Stimulated activated CD8-positive, alpha-beta memory T cell treated with anti-CD3 and anti-CD28 coated beads, Interleukin-15, amount 100 ng/mL, for 48 hours (primary cell): ENCODE measurements at places on chromosomes 1 and 21.

GRCh38 chr1:69836971-69837636 is 269.4 kb downstream of the LRRC7 start:
- no peak for DNase-seq

DNA sequence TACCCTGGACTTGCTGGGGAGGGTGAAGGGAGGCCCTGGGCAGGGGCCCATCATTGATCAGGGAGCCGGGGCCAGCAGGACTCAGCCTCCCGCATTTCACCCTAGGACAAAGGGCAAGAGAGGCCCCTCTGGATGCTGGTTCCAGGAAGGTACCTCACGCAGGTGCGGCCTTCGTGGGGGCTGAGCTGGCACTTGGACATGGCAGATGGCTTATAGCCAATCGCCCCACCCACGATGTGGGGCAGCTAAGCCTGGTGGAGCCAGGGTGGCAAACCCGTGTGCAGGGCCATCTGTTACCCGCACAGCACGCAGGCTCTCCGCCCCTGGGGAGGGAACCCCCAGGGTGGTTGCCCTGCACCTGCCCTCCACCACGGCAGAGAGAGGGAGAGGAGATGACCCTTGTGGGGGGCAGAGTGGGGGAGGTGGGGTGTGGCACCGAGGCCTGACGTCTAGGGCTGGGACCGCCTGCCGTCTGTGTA is 2.5 kb downstream of the TFF3 start:
- no peak for DNase-seq

GRCh38 chr1:22971161-22971560 is 1.5 kb downstream of the LACTBL1 start:
- no peak for DNase-seq

DNA sequence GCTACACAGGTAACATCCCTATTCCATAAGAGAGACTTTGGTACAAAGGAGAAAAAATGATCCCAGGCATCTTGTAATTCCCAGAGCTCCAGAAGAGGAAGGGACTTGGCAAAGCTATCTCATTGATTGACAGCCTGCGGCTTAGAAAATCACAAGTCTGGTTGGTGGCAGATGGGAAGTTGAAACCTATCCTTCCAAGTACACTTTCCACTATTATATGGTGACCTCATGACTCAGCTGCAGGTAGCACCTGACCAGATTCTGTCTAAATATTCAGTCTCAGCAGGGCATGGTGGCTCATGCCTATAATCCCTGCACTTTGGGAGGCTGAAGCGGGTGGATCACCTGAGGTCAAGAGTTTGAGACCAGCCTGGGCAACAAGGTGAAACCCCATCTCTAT is 89.9 kb downstream of the TIAM1 start:
- no peak for DNase-seq

DNA sequence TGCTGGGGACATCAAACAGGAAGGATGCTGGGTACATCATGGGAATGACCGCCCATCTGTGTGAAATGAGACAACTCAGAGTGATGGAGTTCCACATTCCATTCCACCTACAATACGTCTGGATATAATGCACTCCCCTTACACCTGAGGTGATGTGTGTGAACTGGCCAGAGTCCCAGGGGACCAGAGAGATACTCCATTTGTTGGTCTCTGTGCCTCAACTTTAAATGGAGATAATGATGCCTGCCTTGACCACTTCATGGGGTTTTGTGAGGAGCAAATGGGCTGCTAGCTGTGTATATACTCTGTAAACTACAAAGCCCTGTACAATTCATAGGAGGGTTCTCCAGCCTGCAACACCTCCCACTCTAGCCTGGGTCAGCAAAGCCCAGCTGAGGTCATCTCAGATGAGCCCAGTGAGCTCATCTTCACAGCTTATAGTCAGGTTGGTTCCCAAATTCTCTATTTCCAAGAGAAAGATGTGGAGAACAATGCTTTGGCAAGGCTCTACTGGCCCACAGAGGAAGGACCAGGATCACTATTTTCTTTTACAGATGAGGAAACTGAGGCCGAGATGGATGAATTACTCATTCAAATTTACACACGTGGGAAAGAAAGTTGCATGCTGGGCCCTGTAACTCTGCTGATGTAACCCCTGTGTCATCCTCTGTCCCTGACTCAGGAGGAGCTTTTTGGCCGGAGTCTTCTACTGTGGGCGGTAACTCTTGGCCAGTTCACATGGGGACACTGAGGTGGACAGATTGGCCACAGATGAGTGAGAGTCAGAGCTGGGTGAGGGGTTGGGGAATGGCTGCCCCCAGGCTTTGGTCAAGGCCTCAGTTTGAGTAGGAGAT is 105.6 kb upstream of the GCLM start:
- DNase-seq, result no peak

- no peak for DNase-seq
Observed at GRCh38 chr1:113565621-113566020, 175.3 kb downstream of the MAGI3 start.

DNA sequence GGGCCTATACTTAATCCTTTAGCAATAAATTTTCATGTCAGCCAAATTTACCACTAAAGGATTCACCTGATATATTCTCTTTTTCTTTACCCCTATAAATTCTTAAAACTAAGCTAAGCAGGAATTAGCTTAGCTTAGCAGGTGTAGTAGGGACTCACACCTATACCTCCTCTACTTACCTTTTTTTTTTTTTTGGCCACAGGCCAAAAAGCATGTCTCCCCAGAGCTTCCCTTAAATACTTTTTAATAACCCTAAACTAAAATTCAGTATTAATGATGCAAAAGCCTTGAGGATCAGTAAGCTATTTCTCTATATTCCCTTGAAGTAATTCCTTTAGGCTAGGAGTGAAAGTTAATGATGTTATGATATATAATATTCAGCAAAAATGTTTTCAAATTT is 23.2 kb downstream of the PEA15 start:
- no peak for DNase-seq

DNA sequence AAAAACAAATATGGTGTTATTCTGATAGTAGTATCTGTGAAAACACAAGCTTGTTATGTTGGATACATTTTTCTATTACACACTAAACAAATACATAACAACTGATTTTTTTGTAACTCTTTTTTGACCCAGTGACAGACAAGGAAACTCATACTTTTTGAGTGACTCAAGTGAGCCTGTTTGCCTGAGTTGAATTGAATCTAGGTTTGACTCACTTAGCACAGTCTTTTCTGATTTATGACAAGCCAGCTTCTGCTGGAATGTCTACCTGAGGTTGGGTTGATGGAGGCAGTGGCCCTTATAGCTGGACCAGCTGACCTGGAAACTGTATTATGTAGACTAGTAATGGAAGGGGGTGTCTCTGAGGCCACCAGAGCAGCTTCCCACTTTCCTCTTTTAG is 4.2 kb upstream of the CLCA4 start:
- no peak for DNase-seq

- DNase-seq, result no peak
Observed at GRCh38 chr1:87174724-87175245, 153.9 kb upstream of the LMO4 start.

- DNase-seq, result no peak
Observed at GRCh38 chr1:235642943-235643371, 6.6 kb downstream of the GNG4 start.

DNA sequence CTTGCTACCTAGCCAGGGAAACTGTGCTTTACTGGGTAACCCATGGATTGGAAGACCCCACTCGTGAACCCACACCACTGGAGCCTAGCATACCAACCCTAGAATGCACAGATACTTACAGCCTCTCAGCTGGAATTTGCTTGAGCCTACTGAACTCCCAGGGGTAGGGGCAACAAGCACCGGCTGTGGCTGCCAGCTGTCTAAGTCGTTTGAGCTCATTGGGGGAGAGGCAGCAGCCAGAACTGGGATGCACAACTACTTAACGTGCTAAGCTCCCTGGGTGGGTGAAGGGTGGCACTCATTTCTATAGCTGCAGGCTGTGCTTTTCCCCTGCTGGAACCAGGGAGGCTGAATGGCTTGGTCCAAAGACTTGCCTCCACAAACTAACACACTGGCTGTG is 212.4 kb downstream of the ZNF648 start:
- no peak for DNase-seq

GRCh38 chr1:233389169-233389568 is 61.6 kb downstream of the MAP3K21 start:
- DNase-seq, result no peak

DNA sequence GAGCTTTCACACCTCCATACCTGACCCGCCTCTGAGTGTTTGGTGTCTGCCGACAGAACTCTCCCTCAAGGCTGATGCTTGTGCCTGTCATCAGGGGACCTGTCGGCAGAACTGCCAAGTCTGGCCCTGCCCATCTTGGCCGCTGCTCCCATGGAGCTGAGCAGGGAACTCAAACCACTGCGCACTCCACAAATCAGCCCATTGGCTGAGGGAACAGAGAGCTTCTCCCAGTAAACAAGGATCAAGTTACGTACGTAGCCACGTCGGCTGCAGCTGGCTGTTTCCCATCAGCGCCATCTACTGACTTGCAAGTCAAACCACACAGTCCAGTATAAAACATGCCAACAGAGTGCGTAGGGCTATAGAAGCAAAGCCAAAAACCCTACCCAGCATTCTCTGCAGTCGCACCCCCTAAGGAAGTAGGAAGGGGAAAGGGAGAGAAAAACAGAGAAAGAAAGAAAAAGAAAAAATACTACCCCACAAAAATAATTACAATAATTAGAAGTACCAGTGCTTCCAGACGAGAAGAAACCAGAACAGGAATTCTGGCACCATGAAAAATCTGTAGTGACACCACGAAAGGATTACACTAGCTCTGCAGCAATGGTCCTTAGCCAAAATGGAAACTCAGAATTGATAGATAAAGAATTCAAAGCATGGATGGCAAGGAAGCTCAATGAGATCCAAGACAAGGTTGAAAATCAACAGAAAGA is 13.1 kb downstream of the KRTAP13-1 start:
- no peak for DNase-seq

DNA sequence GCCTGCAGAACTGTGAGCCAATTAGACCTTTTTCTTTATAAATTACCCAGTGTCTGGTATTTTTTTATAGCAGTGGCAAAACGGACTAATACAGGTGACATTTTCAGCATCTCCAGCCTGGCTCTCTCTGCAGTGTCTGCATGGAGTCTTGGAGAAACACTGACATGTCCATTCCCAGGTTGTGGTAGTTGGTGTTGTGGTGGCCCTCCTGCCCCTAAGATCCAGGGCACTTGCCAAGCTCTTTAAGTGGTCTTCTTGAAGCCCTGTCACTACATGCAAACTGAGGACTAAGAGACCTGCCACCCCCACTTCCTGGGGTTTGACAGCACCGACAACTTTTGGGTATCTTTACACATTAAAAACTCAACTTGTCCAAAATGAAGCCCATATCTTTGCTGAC is 419.4 kb downstream of the NPHP4 start:
- no peak for DNase-seq

DNA sequence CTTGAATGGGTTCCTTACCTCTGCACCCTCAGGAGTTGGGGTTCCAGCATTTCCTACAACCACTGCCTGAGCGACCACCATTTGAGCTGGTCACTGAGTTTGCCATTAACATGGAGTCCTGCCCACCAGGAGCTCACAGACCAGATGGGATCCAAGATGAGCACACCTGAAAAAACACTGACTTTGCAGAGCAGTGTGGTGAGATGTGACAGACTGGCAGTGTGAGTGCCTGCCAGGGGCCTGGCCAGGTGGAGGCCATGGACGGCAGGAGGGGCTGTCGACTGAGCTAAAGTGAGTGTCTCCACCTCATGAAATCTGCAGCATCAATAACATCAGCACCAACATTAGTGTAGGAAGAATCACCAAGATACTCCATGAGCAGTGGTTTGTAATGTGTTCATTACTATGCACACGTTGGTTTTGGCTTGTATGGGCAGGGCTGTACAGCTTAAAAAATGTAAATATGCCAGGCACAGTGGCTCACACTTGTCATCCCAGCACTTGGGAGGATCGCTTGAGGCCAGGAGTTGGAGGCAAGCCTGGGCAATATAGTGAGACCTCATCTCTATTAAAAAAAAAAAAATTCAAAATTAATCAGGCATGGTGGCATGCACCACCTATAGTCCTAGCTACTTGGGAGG is 12.2 kb upstream of the MIXL1 start:
- DNase-seq, result no peak

- DNase-seq, result no peak
Observed at GRCh38 chr21:45766501-45766900, 123.0 kb downstream of the PCBP3 start.

GRCh38 chr1:176101951-176102642 is 105.0 kb downstream of the COP1 start:
- DNase-seq, result no peak
